Vagina (tissue), 2 donors: ENCODE measurements at places on chromosomes 2 and 18.

GRCh38 chr2:98743835-98744234 is 12.9 kb upstream of the MGAT4A start:
- DNase-seq = no peak

GRCh38 chr18:10736984-10737383 is 211.2 kb downstream of the NAPG start:
- DNase-seq = no peak

DNA sequence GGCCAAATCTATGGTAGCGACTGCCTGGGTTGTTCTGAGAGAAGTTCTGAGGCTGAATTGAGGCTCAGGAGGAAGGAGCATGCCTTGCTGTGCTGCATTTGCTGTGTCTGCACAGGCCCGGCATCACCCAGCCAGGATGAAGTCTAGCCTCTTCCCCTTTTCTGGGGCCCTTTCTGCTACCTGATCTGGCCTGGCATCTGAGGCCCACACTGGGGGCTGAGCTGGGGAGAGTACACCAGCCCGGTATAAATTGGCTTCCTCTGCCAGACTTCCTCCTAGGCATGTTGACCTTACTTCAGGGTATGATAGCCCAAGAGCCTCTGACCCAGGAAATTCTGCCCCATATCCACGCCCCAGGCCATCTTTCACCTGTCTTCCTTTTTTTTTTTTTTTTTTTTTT is 30.0 kb downstream of the MRPL35 start:
- no peak for DNase-seq

GRCh38 chr2:239498981-239499634 is 98.3 kb upstream of the HDAC4 start:
- DNase-seq = no peak

DNA sequence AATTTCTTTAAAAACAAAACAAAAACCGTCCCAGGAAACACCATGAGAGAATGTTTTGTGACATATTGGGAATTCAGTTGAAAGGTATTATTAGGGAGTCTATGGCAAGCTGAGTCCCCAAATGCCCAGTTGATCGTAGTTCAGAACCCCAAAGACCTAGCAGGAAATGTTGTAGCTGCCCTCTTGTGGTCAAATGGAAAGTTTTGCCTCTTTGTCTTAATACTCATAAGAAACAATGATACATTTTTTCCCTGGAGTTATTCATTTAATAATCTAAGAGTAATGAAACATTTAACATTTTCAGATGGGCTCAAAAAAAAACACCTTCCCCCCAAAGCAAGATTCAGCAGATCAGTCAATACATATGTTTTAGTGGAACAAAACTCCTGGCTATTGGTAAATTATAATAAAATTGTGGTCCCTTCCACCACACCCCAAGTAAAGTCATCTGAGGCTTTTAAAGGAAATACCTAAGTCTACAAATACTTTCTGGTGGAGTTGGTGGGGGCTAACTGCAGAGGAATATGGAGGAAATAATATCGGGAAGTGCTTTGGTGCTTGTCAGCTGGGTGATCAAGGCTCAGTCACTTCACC is 37.8 kb upstream of the EFEMP1 start:
- no peak for DNase-seq

DNA sequence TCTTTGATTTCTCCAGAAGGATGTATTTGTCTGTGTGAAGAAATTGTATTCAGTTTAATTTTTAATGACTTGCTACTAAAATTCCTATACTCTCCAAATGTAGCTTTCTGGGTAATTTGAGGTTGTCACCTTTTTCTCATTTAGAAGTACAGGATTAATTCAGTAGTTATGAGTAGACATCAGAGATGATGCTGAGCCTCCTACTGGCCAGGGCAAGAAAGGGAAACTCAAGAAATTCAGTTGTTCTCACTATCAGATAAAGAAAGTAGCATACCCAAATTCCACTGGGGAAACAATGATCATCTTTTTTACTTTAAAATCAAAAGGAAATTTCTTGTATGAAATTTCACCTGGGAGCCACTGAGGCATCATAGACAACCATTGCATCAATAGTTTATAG is 199.4 kb downstream of the SATB2 start:
- no peak for DNase-seq

GRCh38 chr18:5451150-5451549 is 92.6 kb downstream of the EPB41L3 start:
- no peak for DNase-seq

- no peak for DNase-seq
These were observed 103.9 kb upstream of the GLI2 start for GRCh38 chr2:120631724-120632123.

DNA sequence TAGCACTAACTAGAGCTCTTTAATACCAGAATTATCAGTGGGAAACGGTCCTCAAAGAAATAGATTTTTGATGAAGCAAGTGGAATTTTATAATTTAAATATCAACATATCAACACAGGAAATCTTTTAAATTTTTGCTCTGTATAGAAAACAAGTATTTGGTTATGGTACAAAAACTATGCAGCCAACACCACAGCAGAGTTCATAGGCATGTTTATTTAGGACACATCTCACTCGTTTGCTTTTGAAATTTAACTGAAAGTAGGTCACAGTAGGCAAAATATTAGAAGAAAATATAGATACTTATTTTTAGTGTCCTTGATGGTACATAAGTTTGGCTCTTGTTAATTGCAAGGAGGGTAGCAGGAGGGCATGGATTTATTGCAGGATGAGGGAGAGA is 34.3 kb upstream of the TANC1 start:
- DNase-seq = no peak

DNA sequence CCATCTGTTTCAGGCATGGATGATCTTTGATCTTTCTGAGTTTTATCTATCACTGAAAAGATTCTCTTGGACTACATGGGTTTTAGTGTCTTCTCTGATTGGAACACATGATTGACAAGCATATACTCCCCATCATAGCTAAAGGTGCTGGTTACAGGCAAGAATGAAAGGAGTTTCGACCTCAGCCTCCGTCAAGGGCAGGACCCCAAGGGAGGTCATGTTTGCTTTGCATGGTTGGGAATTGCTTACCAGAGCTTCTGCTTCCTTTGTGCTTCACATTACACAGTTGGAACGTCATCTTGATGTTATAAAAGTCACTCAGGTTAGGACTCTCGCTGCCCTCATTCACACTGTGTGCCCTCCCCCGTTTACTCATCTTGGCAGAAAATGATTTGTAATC is 287.7 kb downstream of the PIK3C3 start:
- no peak for DNase-seq

DNA sequence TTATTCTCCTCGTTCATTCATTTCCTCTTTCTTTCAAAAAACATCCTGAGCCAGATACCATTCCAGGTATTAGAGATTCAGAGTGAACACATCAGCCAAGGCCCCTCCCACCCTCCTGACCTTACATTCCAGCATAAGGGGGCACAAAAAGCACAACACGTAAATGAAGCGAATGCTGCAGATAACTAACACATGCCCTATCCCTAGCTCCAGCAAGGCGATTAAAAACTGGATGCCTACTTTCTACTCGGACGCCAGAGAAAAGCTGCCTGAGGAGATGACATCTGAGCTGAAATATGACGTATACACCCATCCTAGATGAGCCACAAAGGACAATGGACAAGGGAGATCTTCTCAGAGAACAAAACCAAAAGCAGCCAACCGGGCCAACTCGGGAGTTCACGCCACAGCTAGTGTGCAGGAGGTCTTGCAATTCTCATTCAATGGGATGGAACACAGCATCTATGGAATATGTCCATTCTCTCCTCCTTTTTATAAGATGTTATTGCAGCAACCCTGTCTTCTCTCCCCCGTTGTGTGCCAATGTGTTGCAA is 33.5 kb downstream of the FEZ2 start:
- DNase-seq = no peak

- DNase-seq = no peak
These were observed 38.4 kb downstream of the XIRP2 start for GRCh38 chr2:166926657-166927056.

- DNase-seq = no peak
These were observed 875 bp downstream of the C18orf63 start for GRCh38 chr18:74316257-74317170.

DNA sequence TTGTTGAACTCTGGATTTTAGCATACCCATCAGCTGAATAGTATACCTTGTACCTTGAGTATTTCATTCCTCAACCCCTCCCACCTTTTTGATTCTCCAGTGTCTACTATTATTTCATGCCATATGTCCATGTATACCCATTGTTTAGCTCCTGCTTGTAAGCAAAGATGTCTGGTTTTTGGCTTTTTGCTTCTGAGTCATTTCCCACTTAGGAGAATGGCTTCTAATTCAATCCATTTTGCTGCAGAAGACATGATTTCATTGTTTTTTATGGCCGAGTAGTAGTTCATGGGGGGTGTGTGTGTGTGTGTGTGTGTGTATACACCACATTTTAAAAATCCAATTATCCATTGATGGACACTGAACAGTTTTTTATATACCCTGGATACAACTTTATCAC is 24.3 kb upstream of the MOCOS start:
- DNase-seq = no peak

- no peak for DNase-seq
These were observed 38.2 kb downstream of the DNAJC10 start for GRCh38 chr2:182754231-182754630.

DNA sequence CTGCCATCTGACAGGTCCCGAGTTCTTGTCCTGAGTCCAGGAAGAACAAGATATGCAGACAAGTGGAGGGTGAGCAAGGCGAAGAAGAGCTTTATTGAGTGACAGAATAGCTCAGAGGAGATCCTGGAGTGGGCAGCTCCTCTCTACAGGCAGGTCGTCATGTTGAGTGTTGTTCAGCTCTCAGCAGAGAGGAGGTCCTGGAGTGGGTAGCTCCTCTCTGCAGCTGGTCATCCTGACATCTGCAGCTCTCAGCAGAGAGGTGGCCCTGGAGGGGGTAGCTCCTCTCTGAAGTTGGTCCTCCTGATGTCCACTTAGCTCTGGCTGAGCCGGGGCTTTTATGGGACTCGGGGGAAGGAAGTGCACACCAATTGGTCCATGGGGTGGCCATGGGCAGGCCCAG is 90.4 kb downstream of the ATAD2B start:
- DNase-seq = no peak

DNA sequence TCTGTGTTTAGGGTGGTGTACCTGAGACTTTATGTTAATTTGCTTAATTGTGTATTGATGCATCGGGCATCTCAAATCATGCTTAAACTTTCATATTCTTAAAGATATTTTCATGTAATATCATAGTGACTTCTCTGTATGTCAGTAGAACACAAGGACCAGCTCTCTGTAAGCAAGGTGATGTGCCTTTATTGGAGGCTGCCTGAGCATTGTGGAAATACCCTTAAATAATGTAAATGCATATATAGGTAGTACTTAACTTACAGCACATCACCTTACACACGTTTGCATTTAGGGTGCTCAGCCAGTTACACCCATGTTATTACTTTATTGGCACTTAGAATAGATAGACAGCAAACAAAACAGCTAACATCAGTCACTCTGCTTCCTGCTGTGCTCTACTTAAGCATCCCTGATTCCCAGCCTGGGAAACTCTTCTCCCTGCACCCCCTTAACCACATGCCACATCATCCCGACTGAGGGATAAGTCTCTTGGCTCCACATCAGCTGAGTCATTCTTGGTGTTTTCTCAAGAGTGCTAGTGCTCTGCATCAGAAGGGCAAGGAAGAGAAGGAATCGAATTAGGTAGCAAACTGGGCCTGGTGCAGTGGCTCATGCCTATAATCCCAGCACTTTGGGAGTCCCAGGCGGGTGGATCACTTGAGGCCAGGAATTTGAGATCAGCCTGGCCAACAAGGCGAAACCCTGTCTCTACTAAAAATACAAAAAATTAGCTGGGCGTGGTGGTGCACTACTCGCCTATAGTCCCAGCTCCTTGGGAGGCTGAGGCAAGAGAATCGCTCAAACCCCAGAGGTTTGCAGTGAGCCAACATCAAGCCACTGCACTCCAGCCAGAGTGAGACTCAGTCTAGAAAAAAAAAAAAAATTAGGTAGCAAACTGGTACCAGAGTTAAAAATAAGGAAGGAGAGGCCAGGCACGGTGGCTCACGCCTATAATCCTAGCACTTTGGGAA is 108.7 kb downstream of the MAP3K20 start:
- no peak for DNase-seq

GRCh38 chr2:54673501-54673998 is 49.9 kb upstream of the EML6 start:
- DNase-seq = peak; percentile 96

- no peak for DNase-seq
These were observed 562.8 kb upstream of the SALL3 start for GRCh38 chr18:78416853-78417252.

DNA sequence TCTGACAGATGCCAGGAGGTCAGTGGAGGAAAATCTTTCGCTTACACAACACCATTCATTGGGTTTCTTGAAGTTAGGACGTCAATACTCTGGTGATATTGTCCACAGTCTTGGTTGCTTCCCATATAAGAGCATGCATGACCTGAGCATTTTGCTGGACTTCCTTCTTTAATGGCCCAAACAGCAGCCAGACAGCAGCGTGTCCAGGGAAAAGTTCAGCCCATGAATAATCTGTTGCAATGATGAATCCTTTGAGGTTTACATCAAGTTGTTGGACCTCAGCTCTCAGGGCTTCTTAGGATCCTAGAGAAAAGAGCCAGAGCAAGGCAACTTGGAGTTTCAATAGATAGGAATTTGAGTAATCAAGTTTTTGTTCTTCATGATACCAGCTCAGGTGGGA is 155.6 kb upstream of the MGAT5 start:
- DNase-seq = no peak

GRCh38 chr2:42893047-42893758 is 100.8 kb upstream of the HAAO start:
- peak; percentile 80 for DNase-seq

GRCh38 chr18:10055125-10055750 is 141.4 kb downstream of the VAPA start:
- no peak for DNase-seq

GRCh38 chr2:126656431-126657147 is 631 bp downstream of the GYPC start:
- DNase-seq = no peak

- DNase-seq = no peak
These were observed 21.9 kb downstream of the ANTXR1 start for GRCh38 chr2:69034845-69035244.

DNA sequence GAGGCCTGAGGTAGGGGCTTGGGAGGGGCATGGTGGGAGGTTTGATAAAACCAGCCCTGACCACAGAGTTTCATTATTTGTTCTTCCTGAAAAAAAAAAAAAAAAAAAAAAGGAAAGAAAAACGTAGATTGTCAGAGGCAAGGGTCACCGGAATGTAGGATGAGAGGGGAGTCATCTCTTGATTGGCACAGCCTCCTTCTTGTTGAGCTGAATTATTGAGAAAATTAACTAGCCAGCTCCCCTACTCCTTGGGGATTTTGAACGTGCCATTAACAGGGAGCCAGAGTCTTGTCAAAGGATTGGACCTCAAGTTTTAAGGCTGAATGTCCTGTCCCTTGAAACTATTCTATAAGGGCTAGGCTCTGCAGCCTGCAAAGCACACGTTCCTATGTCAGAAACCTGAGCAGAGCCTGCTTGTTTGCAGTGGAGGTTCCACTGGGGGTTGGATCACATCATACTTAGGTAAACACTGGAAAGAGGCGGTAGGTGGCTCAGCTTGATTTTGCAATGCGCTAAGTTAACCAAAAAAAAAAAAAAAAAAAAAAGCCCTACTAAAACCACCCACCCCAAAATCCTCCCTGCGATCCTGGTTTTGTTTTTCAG is 2.3 kb downstream of the INHBB start:
- DNase-seq = no peak

GRCh38 chr2:221455214-221455613 is 116.9 kb downstream of the EPHA4 start:
- DNase-seq = no peak
